Stimulated activated effector memory CD8-positive, alpha-beta T cell treated with anti-CD3 and anti-CD28 coated beads, Interleukin-12 subunit alpha, Interleukin-12 subunit beta, amount 100 ng/mL, for 72 hours (primary cell): ENCODE measurements at places on chromosomes 12 and 14.

- DNase-seq: no peak
These were observed 719 bp upstream of the SRSF9 start for GRCh38 chr12:120470150-120470784.

DNA sequence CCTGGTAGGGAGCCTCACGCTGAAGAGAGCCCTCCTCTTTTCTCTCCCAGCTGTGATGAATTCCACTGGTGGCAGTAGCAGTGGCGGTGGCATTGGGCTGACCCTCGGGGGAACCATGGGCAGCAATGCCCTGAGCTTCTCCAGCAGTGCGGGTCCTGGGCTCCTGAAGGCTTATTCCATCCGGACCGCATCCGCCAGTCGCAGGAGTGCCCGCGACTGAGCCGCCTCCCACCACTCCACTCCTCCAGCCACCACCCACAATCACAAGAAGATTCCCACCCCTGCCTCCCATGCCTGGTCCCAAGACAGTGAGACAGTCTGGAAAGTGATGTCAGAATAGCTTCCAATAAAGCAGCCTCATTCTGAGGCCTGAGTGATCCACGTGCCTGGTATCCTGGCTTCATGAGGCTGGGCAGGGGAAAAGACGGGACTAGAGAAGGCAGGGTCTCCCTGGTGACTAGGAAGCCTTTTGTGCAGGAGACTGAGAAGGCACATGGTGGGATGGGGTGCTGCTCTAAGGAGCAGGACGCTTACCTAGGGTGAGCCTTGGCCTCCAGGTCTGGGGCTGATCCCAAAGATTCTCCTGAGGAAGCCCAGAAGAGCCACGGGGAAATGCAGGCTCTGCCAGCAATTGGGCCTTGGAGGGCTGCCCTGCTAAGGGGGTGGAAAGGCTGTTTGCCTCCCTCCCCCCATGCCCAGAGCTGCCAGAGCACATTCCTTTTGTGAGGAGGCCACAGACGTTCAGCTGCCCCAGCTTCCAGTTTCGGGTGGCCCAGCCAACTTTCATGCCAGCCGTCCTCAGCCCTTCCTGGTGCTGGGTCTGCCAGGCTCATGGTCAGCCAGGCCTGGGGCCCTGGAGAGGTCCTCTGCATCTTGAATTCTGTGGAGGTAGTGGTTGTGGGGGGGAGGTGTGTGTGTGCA is 15.8 kb downstream of the KRT7 start:
- DNase-seq: no peak

GRCh38 chr12:120474616-120474960 is 5.0 kb upstream of the SRSF9 start:
- DNase-seq: no peak

GRCh38 chr14:56099081-56099797 is 19.0 kb upstream of the PELI2 start:
- DNase-seq: no peak
